Left cardiac atrium (tissue), 4 donors: ENCODE measurements at places on chromosomes 3 and 15. TPM values are rescaled to one million over a fixed set of nuclear protein-coding genes. Genes with fewer than 3 reads are reported as not detected.

GRCh38 chr3:190865828-190866227 lies 3.3 kb upstream of the GMNC start:
- DNase-seq, result no peak

DNA sequence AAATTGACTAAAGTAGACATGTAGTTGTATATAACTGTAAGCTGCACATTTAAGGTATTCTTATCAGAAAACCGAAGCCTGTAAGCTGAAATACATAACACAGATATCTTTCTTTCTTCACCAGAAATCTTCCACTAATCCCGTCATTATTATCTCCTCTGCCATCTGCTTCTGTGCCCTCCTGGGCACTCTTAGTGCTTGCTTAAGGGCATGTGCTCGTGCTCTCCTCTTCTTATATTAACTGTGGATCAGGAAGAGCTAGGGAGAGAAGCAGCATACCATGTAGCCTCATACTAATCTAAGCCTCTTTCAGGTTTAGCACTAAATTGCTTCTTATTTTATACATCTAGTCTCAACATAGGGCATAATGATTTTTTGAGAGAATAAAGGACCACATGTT lies 60.8 kb downstream of the RIOX2 start:
- no peak for DNase-seq

- peak; percentile 81 for DNase-seq
These were observed 748.5 kb downstream of the ROBO1 start for GRCh38 chr3:79019137-79019923.

DNA sequence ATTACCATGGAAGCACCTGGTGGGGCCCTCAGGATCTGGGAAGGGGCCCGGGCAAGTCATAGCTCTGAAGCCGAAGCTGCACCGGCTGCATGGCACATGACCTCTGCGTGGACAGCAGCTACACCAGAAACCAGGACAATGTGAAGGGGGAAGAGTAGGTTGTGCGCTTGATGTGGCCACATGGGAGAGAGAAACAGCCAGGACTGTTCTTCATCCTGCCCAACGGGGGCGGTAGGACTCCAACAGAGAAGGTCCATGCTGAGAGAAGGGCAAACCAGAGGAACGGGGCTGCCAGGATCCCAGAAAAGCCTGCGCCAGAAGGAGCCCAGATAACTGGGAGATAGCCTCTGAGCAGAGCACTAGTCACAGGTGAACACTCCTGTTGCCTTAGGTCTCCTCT lies 54.9 kb upstream of the PRR20G start:
- DNase-seq, result no peak

DNA sequence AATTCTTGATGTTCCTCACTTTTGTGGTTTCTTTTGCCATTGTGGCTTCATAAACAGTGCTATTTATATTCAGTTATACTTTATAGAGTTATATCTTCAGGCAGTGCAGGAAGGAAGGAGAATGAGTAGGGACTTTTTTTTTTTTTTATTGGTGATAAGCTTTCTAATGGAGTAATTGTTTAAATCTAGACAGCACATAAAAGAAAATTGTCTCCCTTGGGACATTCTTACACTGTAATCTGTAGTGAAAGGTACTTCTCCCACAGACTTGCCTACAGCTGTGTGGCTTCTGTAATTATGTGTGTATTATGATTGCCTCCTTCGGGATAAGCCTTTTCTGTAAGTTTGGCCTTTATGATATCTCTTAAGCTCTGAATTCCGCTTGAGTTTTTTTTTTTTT lies 41.6 kb downstream of the WDR76 start:
- DNase-seq, result no peak

- DNase-seq, result no peak
These were observed 713.9 kb upstream of the GBE1 start for GRCh38 chr3:82475306-82475705.

- DNase-seq, result no peak
These were observed 55.8 kb downstream of the HEG1 start for GRCh38 chr3:124999897-125000435.

DNA sequence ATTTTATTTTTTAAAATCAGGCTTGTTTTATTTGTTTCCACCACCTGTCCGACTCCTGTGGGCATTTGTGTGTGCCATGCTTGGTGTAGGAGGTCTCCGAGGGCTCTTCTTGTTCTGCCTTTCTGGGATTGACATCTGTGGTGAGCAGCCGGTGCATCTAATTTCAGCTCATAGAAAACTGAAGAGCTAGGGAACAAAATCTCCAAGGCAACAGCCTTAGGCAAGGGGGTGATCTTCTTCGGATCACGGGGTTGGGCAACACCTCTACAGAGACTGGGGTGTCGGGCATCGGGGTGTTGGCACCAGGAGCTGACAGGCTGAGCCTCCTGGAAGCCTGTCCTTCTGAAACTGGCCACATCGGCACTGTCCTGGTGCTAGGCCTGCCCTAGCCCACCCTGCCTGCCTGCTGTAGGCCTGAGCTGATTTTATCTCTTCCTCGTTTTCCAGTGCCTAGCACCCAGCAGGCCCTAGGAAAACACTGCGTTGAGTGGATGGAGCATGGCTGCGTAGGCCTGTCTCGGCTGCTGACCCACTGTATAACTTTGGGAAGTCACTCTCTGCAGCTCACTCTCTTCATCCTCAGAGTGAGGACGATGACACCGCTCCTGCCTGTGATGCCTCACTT lies 10.3 kb downstream of the CHCHD6 start:
- no peak for DNase-seq

DNA sequence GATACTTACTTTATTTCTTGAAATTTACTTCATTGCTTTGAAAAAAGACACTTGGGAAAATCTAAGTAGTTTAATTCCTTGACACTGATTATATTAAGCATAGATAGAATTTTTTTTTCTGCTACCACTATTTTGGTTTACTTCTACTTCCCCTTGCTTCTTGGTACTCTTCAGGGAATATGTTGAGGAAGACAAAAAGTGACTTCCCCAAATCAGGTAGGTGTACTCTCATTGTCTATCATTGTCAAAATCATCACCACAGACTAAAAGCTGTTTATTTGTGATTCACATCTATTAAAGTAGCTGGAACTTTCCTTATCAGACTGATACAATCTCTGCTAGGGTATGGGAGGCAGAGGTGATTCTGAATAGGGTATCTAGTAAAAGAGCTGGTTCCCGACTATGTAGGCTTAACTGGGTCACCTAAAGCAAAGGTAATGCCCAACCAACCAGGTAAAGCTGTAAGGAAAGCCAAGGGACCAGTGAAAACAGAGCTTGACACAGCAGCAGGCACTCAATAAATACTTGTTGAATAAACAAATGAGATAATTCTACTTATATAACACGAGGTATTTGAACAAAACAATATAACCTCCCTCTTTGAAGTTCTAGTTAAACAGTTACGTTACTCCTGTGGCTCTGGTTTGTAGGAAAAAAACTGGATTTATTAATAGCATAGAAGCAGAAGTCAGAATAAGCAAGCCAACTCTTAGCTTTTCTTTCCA lies 346.9 kb downstream of the PLCL2 start:
- DNase-seq, result no peak

FANCD2OS gene
- total RNA-seq, result not detected

WNT5A gene
- 3.0 TPM for total RNA-seq

ANKRD34C gene
- total RNA-seq, result not detected

PPP1R14D gene
- total RNA-seq, result not detected

KNG1 gene
- total RNA-seq, result 0.24 TPM

CCR3 gene
- not detected for total RNA-seq

UROC1 gene
- not detected for total RNA-seq
